ENCODE measurements at places on chromosomes 12 and 14.
A peak's percentile ranks its signal among the peaks of the same experiment; 100 is the strongest.

DNA sequence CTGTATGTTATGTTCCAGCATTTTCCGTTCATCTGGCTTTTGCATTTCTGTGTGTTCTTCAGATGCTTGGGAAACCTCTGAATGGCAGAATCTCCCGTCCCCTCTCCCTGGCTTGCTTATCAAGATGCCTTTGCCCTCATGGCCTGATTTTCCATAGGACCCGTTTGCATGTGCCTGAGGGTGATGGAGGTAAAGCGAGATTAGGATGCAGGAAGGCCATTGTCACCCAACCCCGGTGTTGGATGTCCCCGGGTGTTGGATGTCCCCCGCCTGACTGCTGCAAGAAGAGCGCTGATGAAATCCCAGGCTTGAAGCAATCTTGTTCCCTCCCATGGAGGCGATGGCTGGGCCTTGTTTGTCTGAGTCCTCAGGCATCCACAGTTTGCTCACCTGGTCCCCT, 9.6 kb downstream of the BRI3BP start:
- DNase-seq: no peak

GRCh38 chr14:72515779-72516770, 377.8 kb downstream of the DPF3 start:
- DNase-seq: no peak

DNA sequence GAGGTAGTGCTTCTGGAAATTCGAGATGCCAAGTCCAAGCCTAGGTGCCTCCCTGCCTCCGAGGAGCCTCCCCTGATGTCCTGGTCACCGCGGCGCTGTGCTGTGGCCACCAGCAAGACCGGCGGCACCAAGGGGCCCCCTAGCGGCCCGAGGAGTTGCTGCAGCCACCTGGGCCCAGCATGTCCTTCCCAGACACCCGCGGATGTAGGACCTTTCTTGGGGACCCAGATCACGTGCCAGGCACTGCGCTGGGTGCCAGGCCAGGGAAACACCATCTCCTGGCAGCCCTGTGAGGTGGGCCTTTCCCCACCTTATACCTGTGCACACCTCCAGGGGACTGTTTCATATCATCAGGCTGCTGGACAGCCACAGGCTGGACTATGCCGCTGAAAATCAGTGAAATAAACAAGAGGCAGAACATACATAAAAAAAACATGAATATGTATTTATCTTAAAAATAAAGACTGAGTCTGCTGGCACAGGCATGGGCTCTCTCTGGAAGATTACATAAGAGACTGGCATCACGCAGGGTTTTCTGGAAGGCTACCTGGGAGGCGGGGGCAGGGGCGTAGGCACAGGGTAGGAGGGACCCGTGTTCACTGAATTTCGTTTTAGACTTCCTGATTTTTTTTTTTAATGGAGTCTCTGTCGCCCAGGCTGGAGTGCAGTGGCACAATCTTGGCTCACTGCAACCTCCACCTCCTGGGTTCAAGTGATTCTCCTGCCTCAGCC, 15.9 kb upstream of the HHIPL1 start:
- DNase-seq: peak; percentile 64

DNA sequence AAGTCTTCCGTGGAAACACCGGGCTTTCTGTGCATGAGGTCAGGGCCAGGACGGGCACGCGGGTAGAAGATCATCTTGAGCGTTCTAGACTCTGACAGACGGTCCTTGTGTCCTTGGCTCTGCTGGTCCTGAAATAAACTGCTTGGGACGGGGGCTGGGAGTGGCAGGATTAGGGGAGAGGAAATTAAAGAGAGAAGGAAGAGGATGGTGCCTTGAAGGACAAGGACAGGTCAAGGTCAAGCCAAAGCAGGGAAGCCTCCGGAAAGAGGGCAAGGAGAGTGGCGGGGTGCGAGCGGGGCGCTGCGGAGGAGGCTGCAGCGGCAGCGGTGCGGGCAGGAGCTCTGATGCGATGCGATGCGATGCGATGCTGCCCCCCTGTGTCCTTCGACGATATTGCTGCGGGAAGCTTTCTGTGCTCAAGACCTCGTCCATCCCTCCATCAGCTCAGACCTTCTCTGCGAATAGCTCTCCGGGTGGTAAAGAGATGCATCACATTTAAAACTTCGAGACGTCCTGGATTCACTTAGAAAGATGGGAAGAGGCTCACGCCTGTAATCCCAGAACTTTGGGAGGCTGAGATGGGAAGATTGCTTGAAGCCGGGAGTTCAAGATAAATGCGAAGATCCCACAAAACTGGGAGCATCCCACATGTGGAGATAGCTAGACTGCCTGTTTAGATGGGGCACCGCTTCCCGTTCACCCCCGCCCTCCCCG, 110.1 kb upstream of the TMEM132D start:
- DNase-seq: peak; percentile 51

DNA sequence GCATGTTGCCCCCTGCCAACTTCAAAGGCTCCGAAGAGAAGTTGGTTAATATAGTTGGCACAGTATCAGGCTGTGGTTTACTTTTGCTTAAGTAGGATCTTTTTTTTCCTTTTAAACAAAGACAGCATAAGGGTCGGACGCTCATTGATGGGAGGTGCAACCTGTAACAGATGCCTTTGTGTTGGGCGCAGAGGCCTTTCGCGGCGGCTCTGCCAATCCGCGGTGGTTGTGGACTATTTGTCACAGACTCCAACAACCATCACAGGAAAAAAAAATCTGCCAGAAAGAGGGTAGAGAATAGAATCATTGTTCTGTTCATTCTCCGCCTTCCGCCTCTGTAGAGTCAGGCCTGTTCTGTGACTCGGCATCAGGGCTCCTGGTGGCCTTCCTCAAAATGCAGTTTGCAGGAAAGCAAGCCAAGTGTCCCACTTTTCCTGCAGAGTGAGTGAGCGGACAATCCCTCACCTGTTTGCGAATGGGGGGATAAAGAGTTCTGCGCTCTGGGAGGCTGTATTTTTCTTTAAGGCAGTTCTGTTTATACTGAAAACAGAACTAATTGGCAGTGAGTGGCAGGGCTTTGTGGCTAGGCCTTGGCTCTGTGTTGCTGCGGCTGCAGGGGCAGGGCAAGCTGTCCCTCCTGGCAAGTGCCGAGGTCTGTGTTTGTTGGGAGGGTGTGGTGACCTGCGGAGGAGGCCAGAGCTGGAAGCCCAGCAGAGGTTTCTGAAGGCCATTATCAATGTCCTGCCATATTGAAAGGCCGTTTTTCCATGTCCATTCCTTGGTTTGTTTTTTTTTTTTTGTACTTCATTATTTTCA, 83.0 kb upstream of the PIWIL1 start:
- no peak for DNase-seq

- DNase-seq: no peak
These were observed 29.2 kb downstream of the ATF7 start for GRCh38 chr12:53596920-53597363.

DNA sequence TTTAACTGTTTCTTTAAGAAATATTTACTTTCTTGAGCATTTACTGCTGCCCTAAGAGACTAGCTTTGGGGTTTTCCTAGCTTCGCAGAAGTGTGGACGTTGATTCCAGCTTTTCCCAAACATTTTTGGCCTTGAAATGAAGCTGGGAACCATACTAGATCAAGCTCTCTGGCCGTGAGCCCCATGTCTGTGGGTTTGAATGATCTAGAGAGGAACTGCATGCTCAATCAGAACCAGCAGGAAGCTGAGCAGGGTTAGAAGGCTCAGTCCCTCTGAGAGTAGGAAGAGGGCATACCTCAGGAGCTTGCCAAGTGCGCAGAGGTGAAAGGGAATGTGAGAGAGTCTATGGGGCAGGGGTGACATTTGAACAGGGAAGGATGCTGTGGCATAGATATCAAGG, 292.1 kb downstream of the CACNA1C start:
- no peak for DNase-seq

DNA sequence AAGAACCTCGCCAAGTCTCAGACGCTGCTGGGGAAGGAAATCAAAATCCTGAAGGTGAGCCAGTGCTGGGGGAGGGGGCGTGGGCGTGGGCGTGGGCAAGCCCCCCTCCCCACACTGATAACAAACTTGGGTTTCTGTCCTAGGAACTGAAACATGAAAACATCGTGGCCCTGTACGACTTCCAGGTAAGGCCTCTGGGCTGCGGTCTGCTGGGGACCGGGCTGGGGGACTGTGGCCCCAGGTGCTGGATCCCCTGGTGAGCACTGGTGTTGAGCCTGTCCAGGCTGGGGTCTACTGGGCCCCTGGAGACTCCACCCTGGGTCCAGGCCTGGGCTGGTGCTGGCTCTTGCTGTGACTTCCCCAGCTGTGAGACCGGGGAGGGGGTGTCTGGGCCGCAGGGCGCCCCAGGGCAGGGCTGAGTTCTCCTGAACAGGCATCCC, 1.2 kb downstream of the ULK1 start:
- DNase-seq: no peak

DNA sequence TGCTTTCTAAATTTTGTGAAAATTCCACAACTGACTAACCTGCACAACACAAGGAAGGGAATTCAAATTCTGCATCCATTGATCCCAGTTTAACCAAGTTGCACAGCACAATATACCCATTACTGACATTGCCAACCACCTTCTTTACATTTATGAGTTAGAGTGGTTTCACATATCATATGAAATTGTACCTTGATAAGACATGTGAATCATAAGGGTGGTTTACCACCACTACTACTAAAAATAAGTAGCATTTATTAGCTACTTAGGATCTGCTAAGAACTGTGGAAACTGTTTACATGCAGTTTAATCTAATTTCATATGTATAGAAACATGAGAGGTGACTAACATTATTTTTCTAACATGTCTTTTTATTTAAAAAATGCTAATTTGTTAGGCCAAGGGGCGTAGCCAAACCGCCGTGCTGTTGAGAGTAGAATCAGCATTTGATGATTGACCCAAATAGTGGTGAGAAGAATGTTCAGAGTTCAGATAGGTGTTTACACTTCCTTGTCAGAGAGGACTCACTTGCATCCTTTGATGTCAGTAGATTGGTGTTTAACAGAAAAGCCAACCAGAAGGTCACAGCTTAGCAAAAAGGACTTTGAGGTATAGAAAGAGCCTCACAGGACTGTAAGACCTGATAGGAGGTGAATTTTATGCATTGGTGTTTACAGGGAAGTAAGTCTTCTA, 56.2 kb downstream of the LRFN5 start:
- no peak for DNase-seq

- DNase-seq: no peak
These were observed 95.4 kb downstream of the TTC7B start for GRCh38 chr14:90720832-90721231.

DNA sequence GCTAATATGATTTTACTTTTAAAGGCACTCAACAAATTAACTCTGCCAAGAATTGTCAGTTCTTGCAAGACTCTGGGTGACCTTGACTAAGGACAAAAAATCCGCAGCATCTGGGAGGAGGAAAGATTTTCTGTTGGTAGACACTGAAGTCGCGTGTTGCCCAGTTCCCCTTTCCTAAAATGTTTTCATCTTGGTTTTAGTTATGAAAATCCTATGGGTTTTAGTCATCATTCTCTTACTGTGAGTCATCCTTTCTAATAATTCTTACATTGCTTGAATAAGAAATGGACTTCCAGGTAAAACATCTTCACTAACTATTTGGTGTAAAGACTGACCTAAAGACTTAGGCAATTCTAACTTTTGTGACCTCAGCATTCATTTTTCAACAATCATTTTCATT, 9.1 kb downstream of the GSG1 start:
- no peak for DNase-seq

DNA sequence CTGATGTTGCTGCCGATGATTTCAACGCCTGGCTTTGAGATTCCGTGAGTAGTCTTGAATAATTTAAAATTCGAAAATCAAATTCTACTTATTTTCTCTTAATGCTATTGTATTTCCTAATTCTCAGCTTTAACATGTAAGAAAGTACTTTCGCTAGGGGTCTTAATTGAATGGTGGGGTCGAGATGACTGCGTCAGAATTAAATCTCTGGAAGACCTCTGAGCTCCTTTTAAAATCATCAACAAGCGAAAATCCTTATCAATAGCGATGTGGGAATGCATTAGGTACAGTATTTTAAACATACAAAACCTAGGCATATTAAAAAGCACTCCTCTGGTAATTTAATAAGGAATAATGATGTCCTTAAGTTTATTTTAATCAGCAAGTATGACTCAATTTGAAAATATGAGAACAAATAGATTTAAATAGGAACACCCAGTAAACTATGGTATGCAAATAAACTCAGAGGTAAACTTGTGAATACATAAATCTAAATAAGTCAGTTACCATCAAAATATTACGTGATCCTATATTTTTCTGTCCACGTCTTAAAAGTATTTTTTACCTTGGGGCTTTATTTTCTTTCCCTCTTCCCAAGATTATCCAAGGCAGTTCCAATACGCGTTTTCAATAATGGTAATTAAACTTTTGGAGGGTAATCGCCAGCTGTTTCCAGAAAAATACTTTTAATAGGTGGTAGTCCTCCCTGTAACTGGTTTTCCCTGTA, 1.4 kb downstream of the FOXA1 start:
- DNase-seq: no peak

DNA sequence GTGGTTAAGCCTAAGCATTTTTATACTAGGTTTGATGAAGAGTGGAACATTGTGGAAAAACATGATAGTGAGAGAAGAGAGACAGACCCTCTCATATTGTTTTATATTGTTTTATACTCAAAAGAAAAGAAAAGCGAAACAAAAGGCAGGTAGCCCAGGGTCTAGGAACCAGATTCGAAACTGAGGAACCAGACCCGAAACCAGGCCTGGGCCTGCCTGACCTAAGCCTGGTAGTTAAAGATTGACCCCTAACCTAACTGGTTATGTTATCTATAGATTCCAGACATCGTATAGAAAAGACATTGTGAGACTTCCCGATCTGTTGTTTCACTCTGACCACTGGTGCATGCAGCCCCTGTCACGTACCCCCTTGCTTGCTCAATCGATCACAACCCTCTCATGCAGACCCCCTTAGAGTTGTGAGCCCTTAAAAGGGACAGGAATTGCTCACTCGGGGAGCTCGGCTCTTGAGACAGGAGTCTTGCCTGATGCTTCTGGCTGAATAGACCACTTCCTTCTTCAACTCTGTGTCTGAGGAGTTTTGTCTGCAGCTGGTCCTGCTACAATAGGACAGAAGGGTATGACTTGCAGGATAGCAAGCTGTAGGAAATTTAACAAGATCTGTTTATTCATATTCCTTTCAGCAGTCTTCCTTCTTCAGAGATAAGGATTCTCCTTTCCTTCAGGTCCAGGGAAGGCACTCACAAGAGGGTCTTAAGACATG, 147.1 kb upstream of the PLEKHA5 start:
- no peak for DNase-seq

- no peak for DNase-seq
These were observed 33.7 kb upstream of the ACSS3 start for GRCh38 chr12:81043979-81044740.

DNA sequence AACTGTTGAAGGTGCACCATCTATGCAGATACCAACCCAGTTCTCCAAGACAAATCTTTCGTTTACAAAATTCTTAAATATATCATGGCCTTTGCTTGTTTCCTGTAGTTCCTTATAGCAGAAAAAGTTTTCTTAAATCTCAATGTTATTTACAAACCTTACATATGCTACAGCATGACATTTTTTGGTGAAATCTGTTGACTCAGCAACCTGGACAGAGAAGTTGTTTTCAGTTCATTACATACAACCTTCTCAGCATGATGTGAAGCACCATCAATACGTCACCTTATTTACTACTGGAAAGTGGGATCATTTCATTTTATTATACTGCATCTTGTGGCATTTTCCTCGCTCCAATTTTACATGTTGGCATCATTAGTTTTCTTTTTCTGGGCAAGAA, 231.9 kb downstream of the SLC16A7 start:
- DNase-seq: no peak

Data from activated naive CD8-positive, alpha-beta T cell treated with anti-CD3 and anti-CD28 coated beads for 36 hours (primary cell).